ENCODE measurements at places on chromosomes 7 and 10. TPM values are rescaled to one million over a fixed set of nuclear protein-coding genes. Genes with fewer than 3 reads are reported as not detected.

Gene CYP3A7
- not detected for total RNA-seq

Gene PNLIPRP2
- not detected for total RNA-seq

Gene ATOH7
- 0.07 TPM for total RNA-seq

GRCh38 chr10:65083222-65083621 is 1562.0 kb downstream of the REEP3 start:
- DNase-seq, result no peak

DNA sequence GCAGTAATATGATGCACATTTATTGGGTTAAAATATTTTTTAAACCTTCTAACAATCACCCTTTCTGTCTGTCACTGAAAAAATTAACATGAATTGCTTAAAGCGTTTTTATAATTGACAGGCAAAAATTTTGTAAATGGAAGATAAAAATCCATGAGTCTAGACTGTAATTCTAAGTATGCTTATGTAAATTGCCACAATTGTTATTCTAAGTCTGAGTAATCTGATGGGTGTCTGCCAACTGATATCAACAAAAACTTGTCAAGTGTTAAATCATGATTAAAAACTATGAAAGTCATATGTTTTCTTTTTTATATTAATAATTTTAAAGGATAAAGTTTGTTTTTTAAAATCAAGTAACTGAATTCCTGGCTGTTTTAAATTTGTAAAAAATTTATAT is 208.2 kb downstream of the CDK14 start:
- no peak for DNase-seq

GRCh38 chr7:85509476-85509875 is 322.6 kb upstream of the SEMA3D start:
- no peak for DNase-seq

DNA sequence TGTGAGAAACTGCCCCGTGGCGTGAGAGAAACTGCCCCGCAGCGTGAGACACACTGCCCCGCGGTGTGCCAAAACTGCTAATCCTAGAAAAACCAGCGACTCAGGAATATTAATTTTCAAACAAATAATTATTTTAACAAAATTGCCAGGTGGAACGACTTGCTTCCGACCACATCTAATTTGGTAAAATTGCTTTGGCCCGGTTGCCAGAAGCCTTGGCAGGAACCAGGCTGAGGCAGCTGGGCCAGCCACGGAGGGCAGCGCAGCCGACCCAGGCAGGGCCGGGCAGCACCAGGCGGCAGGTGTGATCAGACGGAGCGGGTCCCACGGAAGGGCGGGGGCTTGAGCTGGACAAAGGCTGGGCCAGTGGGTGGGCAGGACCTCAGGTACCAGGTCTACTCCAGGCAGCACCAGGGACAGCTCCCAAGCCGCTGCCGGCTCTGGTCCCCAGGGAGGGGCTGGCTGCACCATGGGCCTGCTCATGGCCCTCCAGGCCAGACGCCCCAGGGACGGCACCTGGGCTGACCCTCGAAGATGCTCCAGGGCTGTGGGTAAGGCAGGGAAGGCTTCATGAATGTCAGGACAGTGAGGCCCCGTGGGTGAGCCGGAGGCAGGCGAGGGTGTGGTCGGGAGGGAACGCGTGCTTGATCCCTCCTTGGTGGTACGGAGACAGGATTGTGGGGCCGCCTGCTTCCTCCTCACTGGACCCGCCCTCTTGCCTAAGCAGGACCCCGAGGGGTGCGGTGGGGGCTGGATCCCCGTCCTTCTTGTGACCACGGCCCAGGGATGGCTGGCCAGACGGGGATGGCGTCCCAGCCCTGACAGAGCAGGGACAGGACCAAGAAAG is 7.7 kb upstream of the ADGRA1 start:
- DNase-seq, result no peak

DNA sequence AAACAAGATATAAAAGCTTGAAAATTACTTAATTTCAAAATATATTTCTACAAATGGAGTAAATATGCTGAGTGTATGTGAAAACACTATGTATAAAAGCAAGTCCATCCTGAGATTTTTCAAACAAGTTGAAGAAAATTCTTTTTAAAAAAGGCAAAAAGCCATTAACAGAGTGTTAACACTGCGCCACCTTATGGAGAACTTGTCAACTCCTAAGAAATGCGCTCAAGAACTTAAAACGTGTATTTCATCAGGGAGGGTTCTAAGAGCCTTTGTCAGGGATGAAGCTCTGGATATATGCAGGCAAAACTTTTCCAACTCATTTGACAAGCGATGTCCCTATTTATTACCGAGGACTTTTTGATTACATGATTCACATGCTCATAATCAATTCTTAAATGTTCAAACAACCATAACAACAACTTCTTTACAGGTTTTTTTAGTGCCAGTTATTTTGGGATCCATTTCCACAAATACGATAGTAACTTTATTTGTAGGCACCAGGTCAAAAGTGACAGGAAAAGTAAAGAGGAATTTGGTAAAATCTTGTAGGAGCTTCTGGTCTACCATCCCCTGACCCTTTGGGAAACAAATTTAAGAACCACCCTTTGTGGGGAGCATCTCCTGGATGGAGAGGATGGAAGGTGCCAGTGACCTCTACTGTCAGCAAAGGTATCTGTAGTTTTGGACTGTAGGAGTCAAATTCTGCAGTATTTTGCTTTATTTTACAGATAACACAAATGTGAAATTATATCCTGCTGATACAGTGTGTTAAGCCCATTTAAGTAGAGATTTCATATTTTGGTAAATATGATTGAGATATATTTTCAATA is 23.2 kb downstream of the CALCR start:
- DNase-seq, result no peak

GRCh38 chr7:98221611-98222532 is 10.6 kb downstream of the BHLHA15 start:
- no peak for DNase-seq

Measured in foreskin keratinocyte (primary cell).